Stimulated activated CD8-positive, alpha-beta memory T cell treated with anti-CD3 and anti-CD28 coated beads, Interleukin-12 subunit alpha, Interleukin-12 subunit beta, amount 100 ng/mL, for 1 hour (primary cell): ENCODE measurements at places on chromosomes 13 and 19.

GRCh38 chr19:56306016-56306415 is 8.6 kb downstream of the ZSCAN5A start:
- no peak for DNase-seq

GRCh38 chr13:112145551-112146360 is 78.8 kb downstream of the SOX1 start:
- DNase-seq: no peak

GRCh38 chr13:49587311-49587847 is 2.0 kb upstream of the RCBTB1 start:
- no peak for DNase-seq

- no peak for DNase-seq
These were observed 38.4 kb downstream of the LTBP4 start for GRCh38 chr19:40639638-40639982.

DNA sequence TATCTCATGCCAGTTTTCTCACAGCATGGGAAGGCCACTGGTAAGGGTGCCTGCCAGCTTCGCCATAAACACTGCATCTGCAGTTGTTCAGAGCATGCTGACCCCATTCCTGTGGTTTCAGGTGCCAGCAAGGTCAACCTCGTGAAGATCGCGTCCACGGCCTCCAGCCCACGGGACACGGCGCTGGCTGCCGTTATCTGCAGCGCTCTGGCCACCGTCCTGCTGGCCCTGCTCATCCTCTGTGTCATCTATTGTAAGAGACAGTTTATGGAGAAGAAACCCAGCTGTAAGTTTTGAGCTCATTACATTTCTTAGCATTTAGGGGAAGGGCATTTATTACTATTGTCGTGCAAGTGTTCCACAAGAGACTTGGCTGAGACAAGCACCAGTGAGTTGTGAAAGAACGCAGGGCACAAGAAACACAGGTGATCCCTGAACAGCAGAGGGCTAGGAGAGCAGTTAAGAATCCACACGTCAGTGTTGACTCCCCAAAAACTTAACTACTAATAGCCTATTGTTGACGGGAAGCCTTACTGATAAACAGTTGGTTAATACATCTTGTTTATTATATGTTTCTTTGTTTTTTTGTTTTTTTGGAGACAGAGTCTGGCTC is 88.8 kb downstream of the TNFRSF19 start:
- no peak for DNase-seq

DNA sequence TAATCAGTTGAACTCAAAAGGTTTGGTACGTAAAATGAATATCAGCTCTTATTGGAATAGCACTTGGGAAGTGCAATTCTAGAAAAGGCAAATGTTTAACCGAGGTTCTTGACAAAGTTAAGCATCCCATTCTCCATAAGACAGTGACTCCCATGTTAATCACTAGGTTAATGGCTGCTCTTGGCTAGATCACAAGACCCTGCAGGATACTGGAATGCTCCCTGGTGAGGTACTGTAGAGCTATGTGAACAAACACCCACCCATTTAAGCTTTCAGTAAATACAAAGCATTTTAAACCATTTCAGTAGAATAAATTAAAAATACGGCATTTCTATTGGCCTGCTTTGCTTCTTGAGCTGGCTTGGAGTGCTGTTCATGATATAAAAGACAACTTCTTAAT is 56.5 kb downstream of the TDRD3 start:
- DNase-seq: no peak

DNA sequence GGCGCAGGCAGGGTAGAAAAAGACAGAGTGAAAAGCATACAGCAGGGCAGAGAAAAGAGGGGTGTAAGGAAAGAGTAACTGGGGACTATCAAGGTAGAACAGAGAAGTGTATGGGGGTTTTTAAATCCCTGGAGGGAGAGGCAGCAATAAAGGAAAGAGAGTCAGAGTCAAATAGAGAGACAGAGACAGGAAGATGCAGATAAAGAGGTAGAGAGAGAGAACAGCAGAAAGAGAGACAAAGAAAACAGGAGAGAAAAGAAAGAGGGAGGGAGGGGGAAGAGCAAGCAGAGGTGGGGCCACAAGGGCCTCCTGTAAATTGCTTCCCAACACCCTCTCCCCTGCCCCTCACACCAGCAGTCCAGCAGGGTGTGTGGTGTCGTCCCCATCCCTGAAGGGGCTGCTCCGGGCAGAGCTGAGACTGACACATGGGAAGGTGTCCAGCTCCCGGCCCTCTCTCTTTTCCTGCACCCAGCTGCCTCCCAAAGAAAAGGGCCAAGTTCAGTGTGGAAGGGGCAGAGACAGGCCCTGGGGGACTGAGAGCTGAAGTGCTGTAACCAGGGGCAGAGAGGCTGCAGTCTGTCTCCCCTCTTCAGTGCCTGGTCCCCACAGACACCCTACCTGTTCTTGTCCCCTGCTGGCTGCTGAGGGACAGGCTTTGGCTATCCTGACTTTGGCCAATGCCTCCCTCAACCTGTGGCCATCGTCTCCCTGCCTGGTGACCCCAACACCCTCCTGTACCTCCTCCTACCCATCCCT is 17.4 kb upstream of the POU2F2 start:
- no peak for DNase-seq

GRCh38 chr13:46554951-46555350 is 2.0 kb downstream of the LRCH1 start:
- no peak for DNase-seq
